Calu3 (cell line): ENCODE measurements at places on chromosomes 11 and 22.
A peak's percentile ranks its signal among the peaks of the same experiment; 100 is the strongest.

DNA sequence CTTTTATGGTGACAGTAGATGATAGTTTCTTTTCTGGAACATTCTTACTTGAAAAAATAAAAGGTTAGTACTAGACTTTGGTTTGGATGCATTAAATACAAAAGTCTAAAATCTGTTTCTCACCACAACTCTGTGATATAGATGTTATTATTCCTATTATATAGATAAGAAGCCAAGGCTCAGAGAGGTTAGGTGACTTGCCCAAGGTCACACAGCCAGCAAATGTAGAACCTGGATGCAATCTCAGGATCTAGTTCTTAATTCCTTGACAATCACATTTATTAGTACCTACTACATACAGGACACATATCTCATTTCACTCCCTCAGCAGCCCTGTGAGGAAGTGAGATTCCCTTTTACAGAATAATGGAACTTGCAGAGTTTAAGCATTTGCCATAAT lies 26.3 kb upstream of the SMCO4 start:
- no peak for DNase-seq

DNA sequence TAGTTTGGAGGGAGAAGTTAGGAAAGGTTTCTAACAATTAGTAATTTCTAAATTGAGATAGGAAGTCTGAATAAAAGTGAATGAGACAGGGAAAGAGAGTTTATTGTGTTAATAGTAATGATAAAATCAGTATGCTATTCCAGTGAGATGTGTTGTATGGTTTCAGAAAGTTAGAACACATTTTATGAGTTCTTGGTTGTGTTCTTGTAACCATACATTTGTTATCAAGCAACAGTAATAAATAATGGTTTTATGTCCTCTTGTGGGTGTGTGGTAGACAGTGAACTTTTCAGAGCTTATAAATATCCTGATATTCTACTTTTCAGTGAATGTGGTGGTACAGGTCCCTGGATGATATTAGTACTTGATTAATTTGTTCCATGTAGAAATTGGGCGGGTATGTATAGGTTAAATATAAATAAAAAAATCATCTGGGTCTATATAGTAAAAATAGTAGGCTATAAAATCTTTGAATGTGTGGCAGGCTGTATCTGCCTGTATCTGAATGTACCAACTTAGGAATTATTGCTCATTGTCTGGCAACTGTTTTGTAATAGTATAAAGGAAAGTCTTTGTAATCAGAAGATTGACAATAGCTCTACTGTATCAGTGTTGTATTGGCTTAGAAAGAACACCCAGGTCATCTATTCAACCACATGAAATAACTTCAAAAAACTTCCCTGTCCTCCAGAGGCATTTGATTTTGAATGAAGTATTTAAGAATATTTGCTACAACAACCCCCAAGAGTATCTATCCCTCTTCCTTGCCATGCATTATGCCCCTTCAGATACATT lies 54.8 kb downstream of the UVRAG start:
- no peak for DNase-seq

- DNase-seq = no peak
Measured at GRCh38 chr11:128678024-128678423, 15.8 kb upstream of the FLI1 start.

GRCh38 chr11:124812876-124813275 lies 12.7 kb upstream of the MSANTD2 start:
- DNase-seq = no peak

DNA sequence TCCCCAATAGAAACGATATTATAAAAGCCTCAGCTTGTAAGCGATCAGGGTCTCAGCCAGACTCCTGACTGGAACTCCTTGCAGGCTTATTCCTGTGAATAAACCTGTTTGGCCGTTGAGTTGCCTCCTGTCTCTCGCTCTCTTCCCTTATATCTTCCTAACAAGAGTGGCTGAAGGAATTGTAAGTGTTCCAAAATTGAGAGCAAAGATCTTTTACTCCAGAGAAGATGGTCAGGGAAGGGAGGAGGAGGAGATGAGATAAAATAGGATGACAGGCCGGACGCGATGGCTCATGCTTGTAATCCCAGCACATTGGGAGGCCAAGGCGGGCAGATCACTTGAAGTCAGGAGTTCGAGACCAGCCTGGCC lies 1.2 kb upstream of the SLC37A4 start:
- no peak for DNase-seq

GRCh38 chr11:44607319-44607962 lies 42.0 kb downstream of the CD82 start:
- no peak for DNase-seq

- DNase-seq = no peak
Measured at GRCh38 chr11:78078218-78079167, 1.2 kb downstream of the NDUFC2 start.

DNA sequence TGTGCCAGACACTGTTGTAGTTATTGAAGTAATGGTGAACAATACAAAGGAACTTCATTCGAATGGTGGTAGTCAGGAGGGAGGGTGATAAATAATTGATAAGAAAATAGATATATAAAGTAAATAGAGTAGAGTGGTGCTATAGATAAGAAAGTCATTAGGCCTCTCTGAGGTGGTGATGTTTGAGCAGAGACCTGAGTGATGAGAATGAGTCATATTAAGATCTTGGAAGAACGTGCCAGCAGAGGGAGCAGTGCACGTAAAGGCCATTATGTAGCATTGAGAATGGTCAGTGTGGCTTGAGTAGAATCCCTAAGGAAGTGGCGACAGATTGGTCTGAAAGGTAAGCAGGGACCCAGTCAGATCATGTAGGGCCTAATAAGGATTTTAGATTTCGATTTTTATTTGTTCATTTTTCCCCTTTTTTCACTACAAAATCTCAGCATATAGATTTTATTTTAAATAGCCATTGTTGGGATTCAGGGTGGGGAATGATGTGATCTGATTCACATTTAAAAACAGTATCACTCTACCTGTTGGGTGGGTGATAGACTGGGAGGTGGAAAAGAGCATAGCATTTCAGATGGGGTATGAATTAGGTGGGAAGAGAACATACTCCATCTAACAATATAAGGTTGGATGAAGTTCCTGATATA lies 44.7 kb downstream of the CCDC90B start:
- peak; percentile 52 for DNase-seq

DNA sequence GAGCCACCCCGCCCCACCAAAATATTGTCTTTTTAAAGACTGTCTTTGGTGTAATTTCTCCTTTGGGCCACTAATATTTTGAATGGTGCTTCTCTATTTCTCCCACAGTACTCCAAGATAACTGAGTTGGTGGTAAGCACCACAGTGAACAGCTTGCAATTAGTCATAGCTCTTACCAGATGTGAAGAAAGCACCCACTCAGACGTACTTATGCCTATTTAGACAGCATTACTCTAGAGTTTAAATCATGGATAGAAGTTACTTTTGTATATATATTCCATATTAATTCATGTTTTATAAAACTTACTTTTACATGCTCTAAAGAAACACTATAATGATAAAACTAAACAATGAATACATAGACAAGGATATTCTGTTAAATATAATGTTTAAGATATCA lies 12.7 kb downstream of the ANO3 start:
- DNase-seq = no peak

GRCh38 chr11:104443387-104443786 lies 279.4 kb upstream of the PDGFD start:
- DNase-seq = no peak

DNA sequence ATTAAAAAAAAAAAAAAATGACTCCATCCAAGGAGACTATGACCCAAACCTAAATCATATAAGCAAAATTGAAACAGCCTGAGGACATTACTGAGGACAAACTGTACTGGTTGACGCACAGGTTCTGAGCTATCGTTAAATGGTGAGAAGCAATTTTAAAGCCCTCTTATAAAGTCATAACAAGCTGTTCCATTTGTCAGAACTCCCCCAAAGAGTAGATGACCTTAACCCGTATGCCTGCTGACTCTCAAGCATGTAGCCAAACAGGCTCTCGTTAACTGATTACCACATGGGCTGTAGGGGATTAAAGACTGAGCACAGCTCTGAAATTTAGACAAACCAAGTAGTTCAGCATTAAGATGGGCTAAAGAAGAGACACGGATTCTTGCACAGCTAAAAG lies 2.2 kb downstream of the CRYAB start:
- DNase-seq = no peak

GRCh38 chr11:1751999-1752906 lies 1.9 kb upstream of the IFITM10 start:
- DNase-seq = no peak

DNA sequence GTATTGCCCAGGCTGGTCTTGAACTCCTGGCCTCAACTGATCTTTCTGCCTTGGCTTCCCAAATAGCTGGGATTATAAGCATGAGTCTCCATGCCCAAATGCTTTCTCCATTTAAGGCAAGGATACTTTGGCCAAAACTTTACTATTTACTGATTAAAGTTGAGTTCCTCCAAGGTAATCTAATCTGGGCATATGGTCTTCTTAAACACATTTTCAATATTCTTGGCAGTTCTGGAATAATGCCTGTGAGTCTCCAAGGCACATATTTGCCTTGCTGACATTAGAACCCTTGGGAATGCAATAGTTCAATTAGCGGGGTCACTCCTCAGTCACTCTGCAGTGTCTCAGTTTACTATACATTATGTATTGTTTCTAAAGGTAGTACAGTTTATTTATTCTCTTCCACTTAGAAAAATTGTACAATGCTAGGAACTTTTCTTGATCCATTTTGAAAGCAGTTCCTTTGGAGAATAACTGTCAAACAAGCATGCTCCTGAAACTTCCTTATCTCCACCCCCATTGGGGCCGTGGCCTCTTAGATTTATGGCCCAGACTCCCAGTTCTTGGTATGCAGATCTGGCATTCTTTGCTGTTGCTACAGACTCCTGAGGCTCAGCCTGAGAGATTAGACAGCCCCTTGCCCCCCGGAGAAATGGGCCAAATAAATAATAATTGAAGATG lies 13.1 kb upstream of the RAB38 start:
- DNase-seq = no peak

DNA sequence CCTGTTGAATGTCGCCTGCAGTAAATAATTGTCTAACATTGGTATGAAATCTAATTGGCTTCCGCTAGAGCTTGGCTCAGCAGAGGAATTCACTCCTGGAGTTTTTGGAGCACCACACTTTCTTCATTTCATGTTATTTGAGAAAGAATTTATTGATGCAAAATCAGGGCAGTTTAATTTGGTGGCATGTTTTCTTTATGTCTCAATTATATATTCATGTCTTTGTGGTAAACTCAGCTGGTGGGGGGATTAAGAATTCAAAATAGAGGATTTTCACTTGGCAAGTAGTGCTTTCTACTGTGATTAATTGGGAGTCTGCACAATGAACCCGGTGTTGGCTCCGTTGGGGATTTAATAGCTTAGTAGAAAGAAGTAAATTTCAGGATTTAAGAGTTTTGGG lies 784.4 kb downstream of the NTM start:
- DNase-seq = no peak

DNA sequence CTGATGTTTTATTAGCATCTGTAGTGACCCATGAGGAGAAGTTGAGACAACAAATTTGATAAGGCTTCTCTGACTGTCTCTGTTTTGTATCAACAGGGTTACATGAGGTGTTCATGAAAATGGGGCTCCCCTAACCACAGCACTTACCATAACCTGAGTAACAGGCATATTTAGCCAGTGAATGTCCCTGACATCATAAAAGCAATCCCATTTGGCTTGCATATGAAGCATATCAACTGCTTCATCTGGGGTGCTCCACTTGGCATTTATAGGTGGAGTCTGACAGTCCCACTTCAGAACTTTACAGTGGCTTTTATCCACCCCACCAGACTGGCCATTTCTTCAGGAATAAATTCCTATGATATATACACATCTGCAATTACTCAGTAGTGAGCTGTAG lies 257.6 kb downstream of the LUZP2 start:
- DNase-seq = no peak
